ENCODE measurements at places on chromosomes 2 and 18. TPM values are rescaled to one million over a fixed set of nuclear protein-coding genes. Genes with fewer than 3 reads are reported as not detected.

Gene GCG
- total RNA-seq = not detected

Gene SIX3
- 0.07 TPM for total RNA-seq

Gene IMMT
- total RNA-seq = 106 TPM

Gene CSRNP3
- 8.3 TPM for total RNA-seq

Gene FARP2
- 24.5 TPM for total RNA-seq

Gene REG3G
- total RNA-seq = not detected

GRCh38 chr2:17232776-17233556 lies 285.3 kb downstream of the RAD51AP2 start:
- no peak for DNase-seq

DNA sequence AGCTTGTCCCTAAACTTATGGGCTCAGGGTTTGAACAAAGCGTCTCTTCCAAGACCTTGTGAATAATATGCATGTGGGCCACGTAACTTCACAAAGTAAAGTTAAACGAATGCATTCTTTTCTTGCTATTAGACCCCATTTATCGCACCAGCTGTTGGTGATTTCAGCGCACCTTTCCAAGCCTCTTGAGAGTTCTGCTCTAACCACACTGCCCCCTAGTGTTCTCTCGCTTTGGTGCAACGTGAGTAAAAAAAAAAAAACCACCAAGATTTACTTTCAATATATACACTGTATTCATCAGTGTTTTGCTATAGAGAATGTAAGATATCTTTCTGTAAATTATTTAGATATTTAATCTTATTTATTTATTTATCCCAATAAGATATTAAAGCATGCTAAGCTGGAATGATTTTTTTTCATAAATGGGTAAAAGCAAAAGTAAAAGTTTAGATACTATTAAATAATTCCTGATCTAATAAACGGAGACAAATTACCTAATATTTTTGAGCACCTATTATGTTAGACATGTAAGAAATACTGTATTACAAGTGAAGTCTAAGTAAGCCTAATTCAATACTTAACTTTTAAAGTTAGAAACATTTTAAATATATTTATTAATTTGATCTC lies 459.5 kb downstream of the DLGAP1 start:
- peak; percentile 69 for DNase-seq

DNA sequence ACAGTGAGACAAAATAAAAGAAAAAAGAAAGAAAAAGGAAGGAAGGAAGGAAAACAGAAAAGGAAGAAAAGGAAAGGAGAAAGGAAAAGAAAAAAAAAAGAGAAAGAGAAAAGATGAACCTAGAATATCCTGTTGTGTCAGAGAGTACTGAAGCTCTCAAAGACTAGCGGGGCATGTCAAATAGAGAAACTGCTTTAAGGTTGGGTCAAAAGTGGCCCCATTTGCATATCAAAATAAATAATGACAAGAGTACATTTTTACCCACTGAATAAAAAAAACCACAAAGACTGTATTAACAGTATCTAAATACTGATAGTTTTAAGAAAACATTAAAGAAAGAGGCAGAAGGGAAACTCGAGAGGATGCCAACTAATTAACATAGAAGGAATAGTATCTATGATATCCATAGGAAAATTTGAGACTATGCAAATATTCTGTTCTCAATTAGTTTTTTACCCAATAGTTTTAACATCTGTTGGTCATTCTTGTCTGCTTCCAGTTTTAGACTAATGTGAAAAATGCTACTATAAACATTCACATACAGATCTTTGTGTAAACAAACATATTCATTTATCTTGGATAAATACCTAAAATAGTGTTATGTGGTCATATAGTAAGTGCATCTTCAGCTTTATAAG lies 53.2 kb downstream of the SFXN5 start:
- no peak for DNase-seq

- DNase-seq = peak; percentile 61
These were observed 95.9 kb upstream of the SCG2 start for GRCh38 chr2:223697892-223698645.

DNA sequence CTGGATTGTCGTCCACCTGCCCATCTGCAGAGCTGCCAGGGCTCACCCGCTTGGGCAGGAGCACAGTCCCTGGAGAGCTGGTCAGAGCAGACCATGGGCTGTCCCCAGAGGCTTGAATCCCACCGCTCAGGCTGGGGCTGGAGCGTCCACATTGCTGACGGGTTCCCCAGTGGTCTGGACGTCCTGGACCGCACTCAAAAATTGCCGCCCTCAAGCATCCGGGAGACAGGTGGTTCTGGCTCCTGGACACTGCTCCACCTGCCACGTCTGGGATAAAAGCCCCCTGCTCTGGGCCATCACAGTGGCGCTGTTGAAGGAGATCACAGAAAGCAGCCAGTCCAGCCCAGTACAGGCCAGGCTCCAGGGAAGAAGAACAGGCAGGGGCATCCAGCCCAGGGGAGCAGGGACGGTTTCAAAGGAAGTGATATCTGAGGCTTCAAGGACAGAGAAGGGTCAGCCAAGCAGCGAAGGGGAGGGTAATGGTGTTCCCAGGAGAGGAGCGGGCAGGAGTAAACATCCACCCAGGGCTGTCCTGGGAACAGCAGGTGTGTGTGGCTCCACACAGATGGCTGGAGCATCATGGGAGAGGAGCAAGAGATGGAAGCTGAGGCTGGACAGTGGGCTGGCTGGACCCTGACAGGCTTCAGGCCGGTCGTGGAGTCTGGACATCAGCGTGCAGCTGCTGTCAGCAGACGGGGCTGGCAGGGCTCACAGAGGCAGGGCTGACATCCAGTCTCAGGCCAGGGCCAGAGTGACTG lies 21.9 kb upstream of the ID2 start:
- DNase-seq = no peak

DNA sequence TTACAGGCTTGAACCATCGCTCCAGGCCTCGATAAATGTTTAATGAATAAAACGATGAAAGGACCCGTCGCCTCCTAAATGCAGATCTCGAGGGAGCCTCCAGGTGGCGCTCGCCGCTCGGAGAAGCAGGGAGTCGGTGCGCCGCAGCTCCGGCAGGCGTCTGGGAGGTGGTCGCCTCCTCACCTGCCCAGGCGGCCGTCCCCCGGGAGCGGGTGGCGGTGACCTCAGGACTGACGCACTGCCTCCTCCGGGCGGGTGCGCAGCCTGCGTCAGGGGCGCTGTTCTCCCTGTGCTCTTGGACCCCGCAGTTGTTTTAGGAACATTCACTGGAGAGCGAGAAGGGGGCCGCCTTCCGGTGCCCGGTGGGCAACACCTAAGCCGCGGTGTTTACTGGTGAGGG lies 38.6 kb upstream of the POLE4 start:
- peak; percentile 77 for DNase-seq

- no peak for DNase-seq
These were observed 124.2 kb downstream of the PXDN start for GRCh38 chr2:1620081-1620480.

DNA sequence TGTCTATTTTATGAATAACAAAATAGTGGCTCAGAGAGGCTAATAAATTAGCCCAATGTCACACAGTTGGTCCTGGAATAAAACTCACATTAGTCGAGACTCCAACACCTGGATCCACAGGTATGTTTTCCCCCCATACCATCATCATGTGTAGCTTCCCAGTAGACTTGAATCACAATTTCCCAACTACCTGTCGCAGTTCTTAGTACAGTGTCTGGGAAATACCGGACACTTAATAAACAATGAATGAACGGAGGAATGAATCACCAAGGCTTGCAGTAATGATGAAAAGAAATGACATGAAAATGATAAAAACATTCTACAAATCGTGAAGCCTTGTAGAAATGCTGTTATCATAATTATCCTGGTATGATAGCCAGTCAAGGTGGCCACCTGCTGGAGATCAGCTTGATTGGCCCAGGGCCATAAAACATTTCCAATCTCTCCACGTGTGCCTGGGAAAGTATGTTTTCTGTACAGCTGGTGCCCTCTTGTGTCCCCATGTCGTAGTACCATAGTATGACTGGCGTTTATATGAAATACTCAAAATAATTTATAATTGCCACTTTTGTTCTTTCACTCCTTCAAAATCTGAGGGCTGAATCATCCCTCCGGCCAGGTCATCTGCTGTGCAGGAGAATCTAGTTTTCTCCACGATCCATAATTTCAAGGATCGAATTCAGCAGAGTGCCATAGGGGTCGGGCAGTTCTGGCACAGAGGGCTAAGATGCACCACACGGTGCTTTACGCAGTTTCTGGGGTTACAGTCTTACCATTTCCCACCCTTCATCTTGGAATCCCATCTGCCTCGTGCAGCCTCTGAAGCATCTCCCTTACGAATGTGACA lies 95.4 kb downstream of the LAMA1 start:
- peak; percentile 92 for DNase-seq

Data from PC-3 (cell line).